ENCODE measurements at places on chromosomes 5 and 9. TPM values are rescaled to one million over a fixed set of nuclear protein-coding genes. Genes with fewer than 3 reads are reported as not detected.

PCDHA6 gene
- 0.22 TPM for polyA plus RNA-seq

TXNDC8 gene
- polyA plus RNA-seq: not detected

FOXD4 gene
- 0.19 TPM for polyA plus RNA-seq

GABRB2 gene
- 0.19 TPM for polyA plus RNA-seq

CDC25C gene
- polyA plus RNA-seq: 0.13 TPM

MYOZ3 gene
- polyA plus RNA-seq: 1.5 TPM

ITGA2 gene
- polyA plus RNA-seq: 3.4 TPM

IL7R gene
- 6.7 TPM for polyA plus RNA-seq

F2RL2 gene
- 1.1 TPM for polyA plus RNA-seq

WNT8A gene
- polyA plus RNA-seq: not detected

IFNA21 gene
- polyA plus RNA-seq: not detected

LCN9 gene
- not detected for polyA plus RNA-seq

C9orf50 gene
- 0.28 TPM for polyA plus RNA-seq
